ENCODE measurements at places on chromosomes 3 and 15.

DNA sequence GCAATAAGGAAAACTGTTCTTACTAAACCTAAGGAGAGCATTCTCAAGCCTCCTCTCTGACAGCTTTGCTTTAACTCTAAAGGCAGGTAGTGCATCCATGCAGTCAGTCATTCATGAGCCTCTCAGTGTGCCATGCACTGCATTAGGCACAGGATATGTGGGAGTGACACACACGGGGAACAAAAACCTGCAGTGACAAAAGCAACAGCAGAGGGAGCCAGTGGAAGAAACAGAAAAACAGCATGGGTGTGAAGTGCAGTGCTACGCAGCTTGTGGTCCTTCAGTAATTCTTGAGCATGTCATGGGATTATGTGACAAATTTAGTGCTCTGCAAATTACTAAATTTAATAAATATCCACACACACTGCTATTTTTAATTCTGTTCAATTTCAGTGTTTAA, 230.7 kb downstream of the BBX start:
- no peak for DNase-seq

- no peak for DNase-seq
Observed at GRCh38 chr3:151859233-151859673, 14.2 kb upstream of the SUCNR1 start.

GRCh38 chr15:25785641-25786025, 77.5 kb downstream of the ATP10A start:
- DNase-seq = no peak

DNA sequence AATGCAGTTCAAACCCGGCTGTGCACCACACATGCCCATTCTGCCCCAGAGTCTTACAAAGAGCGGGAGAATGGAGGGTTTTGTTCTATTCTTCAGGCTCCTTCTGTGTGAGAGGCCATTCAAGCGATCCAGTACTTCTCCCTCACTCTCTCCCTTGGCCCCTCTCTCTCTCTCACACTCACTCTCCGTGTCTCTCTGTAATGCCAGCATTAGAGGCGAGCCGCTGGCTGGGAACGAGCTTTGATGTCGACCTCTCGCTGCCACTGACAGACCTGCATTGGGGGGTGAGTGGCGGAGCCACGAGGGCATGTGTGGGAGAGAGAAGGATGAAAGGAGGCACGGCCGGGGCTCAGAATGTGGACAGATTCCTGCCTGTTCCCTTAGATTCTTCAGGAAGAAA, 231.7 kb upstream of the ARRDC4 start:
- no peak for DNase-seq

DNA sequence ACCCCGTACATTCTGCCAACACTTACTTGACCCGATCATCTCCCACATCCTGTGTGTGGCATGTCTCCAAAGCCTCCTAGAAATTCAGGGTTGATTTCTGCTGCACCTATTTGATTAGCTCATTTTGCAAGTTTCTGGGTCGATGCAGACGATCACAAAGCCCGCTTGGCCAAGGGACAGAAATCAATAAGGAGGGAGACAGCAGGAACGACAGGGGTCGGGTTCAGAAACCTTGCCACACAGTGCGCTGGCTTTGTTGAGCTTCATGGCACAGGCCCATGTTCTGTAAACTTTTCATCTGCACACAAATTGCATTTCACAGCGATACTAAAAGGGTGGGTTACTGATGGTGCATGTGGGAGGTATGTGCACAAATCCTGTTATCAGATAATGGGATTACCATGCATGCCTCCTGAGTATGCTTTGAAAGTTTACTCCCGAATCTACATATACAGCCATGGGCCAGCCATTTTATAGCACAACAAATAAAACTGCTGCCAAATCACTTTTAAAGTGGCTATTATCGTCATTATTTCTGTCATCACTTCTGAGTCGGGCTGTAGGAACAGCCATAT, 95.9 kb upstream of the ATP11B start:
- DNase-seq = no peak

DNA sequence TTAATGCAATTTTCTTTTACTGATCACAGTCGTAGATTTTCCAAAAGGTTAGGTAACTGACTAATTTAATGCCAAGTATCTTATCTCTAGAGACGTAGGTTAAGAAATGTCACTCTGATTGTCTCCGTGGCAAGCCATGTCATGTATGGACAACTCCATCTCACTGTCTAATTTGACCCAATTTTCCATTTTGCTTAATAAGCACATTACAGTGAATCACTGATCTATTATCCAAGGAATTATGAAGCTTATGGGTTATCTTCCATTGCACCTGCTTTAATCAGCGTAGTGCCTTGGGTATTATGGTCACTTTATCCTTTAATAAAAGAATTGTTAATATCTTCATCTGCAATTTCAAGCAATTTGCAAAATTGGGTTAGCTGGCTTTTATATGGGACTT, 557.4 kb upstream of the ROBO2 start:
- no peak for DNase-seq

- DNase-seq = no peak
Observed at GRCh38 chr15:33293713-33294334, 16.9 kb upstream of the RYR3 start.

- DNase-seq = no peak
Observed at GRCh38 chr3:14392231-14392630, 10.2 kb upstream of the SLC6A6 start.

- no peak for DNase-seq
Observed at GRCh38 chr15:81284256-81285031, 39.5 kb downstream of the STARD5 start.

DNA sequence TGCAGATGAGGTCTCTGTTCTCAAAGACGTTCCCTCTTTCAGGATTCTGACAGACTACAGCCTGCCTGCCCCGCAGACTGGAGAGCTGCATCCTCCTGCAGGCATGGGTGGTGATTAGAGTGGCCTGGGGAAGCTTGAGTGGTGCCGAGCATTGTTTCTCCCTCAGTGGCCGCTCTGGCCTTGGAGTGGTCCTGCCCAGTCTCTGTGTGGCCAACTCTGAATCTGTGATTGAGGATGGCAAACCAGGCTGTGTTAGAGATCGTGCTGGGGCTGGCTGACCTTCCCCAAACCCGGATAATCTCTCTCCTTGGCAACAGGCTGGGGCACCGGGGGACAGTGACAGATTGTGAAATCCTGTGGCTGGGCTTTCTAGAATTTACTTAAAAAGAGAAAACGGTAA, 11.0 kb upstream of the ADCY5 start:
- no peak for DNase-seq

- no peak for DNase-seq
Observed at GRCh38 chr3:47433796-47434195, 41.9 kb downstream of the SCAP start.

DNA sequence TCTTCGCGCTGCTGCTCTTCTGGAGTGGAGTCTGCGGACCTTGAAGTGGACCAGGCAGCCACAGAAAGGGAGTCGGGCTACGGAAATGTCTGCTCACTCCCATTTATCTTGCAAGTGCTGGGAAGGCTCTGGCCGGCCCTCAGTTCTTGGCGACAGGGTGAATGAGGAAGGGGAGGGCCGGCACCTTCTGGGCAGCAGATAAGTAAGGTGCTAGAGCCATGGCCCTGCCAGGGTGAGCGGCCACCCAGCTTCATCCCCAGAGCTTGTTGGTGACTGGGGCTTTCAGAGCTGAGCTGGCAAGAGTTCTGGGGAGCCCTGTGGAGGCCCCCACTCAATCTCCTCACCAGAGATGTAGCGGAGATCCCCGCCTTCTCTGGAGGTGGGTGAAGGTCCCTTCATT, 103.5 kb downstream of the ASB7 start:
- DNase-seq = no peak

GRCh38 chr3:59247402-59247841, 197.6 kb upstream of the CFAP20DC start:
- no peak for DNase-seq

- no peak for DNase-seq
Observed at GRCh38 chr3:152123457-152123856, 145.3 kb upstream of the MBNL1 start.

DNA sequence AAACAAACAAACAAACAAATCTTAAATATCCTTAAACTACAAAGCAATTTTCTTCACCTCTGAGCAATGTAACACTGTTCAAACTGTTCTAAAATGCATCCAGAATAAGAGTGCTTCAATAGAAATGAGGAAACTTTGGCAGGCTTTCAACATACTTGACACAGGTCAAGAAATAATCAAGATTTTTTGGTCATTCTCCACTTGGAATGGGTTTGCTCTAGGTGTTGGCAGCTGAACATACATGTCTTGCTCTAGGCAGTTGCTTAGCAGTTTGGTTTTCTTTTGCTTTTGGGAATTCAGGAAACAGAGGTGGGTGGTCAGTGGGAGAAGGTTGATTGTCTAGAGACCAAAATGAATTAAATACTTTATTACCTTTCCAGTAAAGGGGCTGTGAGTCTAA, 1.4 kb upstream of the LRRC3B start:
- DNase-seq = no peak

DNA sequence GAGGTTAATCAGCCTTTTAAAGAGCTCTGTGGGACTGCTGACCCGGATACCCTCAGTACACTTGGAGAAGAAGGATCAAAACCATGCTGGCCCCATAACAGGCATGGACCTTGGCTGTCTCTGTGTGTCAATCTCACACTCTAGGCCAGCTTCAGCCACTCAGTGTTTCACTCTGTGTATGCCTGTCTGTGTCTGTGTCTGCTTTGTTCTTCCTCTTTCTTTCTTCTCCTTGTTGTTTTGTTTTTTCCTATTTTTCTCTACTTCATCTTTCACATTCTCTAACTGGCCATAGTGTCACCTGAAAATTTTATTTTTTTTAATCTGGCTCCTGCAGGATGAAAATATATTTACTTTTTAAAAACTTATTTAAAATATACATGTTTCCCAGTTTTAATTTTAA, 51.1 kb downstream of the SERP1 start:
- DNase-seq = no peak

DNA sequence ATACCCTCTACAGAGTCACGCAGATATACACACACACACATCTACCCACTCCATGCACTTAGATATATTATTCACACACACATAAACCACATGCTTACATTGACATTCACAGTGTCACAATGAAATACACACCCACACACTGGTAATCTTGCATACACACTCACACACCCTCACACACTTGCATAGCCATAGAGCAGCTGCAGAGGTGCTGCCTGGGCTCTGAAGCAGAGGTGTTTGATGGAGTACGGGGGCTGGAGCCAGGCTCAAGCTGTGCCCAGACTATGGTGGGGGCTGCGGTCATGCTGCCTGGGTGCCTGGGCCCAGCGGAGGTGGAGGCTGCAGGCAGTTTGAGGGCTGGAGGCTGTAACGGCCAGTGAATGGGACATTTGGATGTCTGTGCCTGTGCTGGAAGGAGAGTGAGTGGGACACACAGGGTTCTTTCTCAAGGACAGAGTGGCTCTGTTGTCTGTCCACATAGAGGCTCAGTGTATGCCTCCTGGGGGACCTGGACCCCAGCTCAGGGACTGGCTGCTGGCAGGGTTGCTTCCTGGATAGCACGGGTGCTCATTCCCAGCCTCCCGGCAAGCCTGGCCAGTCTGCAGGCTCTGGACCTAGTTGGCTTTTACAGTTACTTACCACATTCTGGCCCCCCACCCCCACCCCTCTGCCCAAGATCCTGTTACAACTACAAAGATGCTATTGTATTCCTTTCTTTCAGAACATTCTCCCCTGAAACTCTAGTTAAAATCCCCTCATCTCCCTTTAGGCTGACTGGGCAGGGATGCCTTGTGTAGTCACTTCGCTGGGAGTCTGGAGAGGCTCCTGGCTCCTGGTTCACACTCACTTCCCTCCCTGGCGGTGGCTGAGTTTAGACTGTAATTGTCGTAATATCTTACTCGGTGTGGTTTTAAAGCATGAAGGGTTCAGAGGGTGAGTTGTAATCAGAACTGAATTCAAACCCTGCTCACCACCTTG, 12.5 kb downstream of the GASK1A start:
- DNase-seq = no peak

DNA sequence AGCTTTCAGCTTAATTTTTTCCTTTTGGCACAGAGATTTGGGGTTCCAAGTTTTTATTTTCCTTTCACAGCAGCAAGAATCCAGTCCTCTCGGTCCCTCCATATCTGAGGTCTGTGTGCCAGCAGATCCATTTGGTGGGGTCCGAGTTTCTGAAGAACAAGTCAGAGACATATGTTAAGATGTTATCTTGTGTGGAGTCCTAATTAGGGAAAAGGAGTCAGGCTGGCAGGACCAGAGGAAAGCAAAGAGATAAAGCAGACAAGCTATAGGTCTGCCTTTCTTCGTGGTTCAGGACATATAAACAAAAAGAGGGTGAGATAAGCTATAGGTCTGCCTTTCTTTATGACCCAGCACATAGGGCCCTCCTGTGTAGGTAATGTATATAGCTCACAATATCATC, 54.9 kb downstream of the TMED3 start:
- no peak for DNase-seq

- no peak for DNase-seq
Observed at GRCh38 chr15:57307527-57308169, 68.7 kb upstream of the CGNL1 start.

Data from activated CD8-positive, alpha-beta memory T cell treated with anti-CD3 and anti-CD28 coated beads for 1 hour (primary cell).